ENCODE measurements at places on chromosomes 7 and 10.

- DNase-seq = peak; percentile 61
These were observed 176.9 kb upstream of the ZWINT start for GRCh38 chr10:56537984-56538383.

GRCh38 chr7:49980465-49980864 lies 112.6 kb downstream of the ZPBP start:
- DNase-seq = no peak

DNA sequence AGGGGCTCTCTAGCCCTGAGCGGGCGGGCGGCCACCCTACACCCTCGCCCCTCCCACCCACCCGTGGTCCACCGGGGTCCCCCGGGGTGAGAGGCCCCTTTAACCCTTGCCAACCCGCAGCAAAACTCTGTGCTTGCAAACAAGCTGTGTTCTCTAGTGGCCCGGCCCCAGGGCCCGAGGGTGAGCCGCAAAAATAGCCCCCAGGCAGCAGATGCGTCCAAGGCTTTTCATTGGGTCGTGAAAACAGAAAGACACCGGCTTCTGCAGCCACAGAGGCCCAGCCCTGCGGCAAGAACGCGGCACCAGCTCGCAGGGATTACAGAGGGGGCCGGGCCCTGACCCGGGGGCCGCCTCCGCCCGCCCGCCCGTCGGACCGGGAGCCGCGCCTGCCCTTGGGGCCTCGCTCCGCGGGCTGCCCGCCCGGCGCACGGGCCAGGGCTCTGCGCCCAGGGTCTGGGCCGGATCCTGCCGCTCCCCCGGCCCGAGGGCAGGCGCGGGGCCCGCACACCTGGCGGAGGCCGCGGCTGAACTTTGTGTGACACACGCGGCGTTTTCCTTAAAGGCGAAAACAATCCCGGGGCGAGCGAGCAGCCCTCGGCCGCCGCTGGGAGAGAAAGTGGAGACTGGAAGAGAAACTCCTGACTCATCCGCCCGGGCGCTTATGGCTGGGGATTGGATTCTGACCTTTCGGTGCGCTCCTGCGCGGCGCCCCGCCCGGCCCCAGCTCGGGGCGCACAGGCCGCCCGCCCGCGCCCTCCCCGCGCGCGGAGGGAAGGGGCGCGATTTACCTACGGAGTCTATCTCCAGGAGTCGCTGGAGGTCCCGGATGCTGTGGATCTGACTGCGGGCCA lies 2.8 kb downstream of the PDGFA start:
- peak; percentile 53 for DNase-seq

GRCh38 chr10:69731184-69731583 lies 70.5 kb upstream of the COL13A1 start:
- DNase-seq = no peak

DNA sequence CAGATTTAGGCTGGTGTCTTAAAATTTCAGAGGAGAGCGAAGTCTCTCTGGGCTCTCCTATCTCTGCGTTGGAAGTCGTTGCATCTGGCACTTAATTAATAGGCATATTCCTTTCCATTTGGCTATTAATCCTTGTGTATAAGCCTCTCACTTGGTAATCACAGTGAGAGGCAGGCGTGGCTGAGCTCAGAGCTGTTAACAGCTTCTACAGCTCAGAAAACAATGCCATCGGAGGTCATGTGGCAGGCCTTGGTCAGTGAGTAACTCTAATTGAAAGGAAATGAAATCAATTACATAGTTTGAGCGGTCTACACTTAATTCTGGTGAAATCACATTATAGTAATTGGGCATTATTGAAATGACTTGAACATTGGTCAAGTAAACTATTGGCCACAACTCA lies 135.1 kb downstream of the DPY19L1 start:
- no peak for DNase-seq

DNA sequence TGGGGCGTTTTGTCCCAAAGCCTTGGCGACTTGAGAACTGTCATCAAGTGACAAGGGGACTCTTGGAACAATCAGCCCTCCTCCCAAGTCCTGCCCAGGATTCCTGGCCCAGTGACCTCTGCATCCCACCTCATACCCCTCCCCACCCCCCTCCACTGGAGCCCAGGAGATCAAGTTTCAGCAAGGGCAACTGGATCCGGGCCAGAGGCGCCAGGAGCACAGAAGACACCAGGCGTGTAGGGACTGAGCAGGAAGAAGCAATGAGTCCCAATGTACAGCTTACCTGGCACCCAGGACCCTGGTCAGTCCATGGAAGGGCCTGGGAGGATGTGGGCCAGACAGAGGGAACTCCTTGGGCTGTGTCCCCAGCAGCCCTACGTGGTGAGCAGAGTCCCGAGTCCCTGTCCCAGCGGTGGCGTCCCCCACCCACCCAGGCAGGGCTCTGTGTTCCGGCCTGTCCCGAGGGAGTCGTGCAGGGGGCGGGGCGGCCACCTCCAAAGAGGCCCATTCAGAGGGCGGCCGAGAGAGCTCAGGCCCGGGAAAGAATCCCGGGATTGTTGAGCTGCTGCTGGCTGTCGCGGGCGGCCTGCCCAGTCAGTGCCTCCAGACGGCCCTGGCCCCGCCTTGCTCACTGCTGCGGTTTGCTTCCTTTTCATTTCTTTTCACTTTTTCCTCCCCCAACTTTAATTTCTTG lies 254.1 kb downstream of the TNS3 start:
- no peak for DNase-seq

Measured in NCI-H460 (cell line).